ENCODE measurements at places on chromosomes 13 and 19. TPM values are rescaled to one million over a fixed set of nuclear protein-coding genes. Genes with fewer than 3 reads are reported as not detected.

Gene ZNF433
- total RNA-seq = 19.9 TPM

Gene GNG8
- not detected for total RNA-seq

Gene MISP3
- 0.89 TPM for total RNA-seq

Gene GPC6
- 10.9 TPM for total RNA-seq

Gene ERICH4
- not detected for total RNA-seq

Data from skin of body (tissue), 3 donors.